NCI-H1092 (cell line): ENCODE measurements at places on chromosomes 16 and 17.

- no peak for DNase-seq
Observed at GRCh38 chr16:86033016-86033474, 134.1 kb downstream of the IRF8 start.

GRCh38 chr16:14378131-14378551 is 251.9 kb downstream of the PARN start:
- DNase-seq = no peak

DNA sequence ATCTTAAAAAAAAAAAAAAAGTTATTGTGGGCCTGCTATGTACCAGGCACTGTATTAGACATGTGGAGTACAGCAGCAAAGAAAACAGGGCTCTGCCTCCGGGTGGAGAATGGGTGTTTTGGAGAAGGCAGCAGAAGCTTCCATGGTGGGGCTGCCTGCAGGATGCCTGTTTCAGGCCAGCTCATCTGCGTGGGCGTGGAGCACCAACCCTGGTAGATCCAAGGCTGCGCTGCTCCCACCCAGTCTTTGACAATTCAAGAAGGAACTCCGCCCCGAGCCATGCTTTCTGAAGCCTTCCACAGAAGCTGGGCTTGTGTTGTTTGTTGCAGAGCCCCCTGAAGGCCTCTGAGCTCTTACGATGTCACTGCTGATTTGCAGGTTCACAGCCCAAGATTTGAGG is 23.2 kb upstream of the CACNG1 start:
- no peak for DNase-seq

DNA sequence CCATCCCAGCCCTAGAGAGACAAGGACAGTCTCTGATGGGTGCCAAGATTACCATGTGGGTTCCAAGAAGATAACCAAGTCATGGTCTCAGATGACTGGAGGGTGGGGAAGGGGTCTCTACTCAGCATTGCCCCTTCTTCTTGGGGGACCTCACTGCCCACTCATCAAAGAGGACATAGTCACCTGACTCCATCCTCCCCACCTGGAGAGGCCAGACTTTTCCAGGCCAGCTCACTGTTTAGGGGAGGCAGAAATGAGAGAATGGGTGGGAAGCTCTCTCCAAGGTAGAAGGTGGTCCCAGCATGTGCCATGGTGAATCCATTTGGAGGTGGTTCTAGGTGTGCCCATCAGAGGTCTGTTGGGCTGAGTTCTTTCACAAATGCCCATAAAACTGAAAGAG is 20.7 kb upstream of the IL21R start:
- no peak for DNase-seq

DNA sequence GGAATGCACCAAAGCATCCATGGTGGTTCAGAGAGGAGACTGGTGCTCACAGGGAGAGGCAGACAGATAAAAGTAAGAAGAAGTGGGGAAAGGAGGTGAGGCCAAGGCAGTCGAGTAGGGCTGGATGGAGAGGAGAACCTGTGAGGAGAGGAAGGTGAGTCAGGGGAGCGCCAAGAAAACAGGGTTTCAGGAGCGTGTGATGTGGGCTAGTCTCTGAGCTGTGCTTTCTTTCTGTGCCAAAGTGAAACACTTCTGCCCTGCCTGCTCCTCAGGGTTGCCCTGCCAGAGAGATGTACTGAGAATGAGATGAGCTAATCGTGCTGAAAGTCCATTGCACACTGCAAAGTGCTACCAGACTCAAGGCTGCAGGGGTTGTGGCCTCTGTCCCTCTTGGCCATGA is 310.7 kb upstream of the CCL2 start:
- DNase-seq = no peak

DNA sequence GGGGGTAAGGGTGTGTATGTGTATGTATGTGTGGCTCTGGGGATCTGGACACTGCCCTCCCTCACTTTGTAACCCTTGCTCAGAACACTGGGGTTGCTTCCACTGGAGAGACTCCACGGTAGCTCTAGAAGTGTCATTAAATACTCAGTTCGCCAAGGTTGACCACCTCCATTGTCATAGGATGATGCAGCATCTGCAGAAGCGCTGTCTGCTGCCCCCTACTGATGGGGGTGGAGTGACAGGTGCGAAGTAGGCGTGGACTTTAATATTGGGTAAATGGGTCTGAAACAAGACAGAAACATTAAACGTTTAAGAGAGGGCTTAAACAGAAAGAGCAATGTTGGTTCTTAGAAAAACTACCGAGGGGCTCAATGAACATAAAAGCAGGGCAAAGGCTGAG is 35.5 kb upstream of the STAC2 start:
- DNase-seq = no peak

DNA sequence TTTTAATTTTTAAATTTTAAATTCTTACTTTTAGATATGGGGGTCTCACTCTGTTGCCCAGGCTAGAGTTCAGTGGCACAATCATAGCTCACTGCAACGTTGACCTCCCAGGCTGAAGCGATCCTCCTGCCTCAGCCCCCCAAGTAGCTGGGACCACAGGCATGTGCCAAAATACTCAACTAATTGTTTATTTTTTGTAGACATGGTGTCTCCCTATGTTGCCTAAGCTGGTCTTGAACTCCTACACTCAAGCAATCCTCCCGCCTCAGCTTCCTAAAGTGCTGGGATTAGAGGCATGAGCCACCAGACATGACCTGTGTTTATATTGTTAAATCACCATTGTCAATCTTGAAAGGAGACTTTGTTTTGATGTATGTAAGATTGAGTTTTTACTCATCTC is 332.2 kb downstream of the WWOX start:
- no peak for DNase-seq

DNA sequence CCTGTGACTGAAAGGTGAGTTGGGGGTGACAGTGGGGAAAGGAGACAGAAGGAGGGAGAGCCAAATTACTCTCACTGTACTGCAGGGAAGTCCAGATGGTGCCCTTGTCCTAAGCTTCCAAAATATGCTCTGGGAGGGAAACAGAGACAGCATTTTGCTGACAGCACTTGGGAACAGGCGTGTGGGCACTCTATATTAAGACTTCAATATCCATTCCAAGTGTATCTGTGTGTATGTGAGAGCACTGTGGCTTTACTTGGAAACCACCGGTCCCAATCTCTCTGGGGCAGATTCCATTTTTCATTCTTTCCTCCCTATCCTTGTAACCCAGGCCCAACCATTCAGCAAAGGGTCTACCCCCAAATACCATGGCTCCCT is 407.3 kb downstream of the UTP18 start:
- no peak for DNase-seq

- no peak for DNase-seq
Observed at GRCh38 chr16:84928679-84929420, 82.5 kb downstream of the ZDHHC7 start.

DNA sequence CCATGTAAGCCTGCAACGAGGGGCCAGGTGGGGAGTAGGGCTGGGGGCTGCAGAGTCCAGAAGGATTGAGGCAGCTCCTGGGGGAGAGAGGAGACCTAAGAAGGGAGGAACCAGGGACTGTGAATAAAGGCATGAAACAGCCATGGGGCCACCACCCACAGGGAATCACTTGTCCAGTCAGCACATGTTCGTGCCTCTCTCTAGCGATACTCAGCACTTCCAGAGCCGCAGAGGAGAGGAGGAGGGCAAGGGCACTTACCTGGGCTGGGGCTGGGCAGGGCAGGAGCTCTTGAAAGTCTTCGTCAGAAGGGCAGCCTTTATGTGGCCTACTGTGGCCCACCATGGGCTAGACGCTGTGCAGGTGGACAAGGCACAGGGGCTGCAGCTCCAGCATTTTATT is 24.2 kb downstream of the CACNA1G start:
- DNase-seq = no peak

- DNase-seq = no peak
Observed at GRCh38 chr17:74972973-74973328, 392 bp upstream of the HID1 start.

DNA sequence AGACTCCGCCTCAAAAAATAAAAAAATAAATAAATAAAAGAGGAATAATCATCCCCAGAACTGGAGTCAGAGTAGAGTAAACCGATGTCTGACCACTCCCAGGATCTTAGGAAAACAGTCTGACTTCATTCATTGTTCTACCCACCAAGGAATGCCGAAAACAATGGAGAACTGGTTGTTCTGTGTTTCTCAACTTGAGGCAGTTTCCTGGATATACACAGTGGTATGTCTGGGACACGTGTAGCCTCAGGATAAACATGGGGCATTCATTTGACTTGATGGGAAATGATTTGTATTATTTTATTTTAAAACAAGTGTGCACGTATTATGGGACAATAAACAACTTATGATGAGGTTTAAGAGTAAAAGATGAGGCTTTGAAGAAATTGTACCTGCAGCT is 32.8 kb upstream of the PAFAH1B1 start:
- DNase-seq = no peak
